Fibroblast of skin of left quadriceps (primary cell): ENCODE measurements at places on chromosomes 1 and 21.
A peak's percentile ranks its signal among the peaks of the same experiment; 100 is the strongest.

- no peak for DNase-seq
Observed at GRCh38 chr1:20993716-20994575, 182.8 kb downstream of the EIF4G3 start.

DNA sequence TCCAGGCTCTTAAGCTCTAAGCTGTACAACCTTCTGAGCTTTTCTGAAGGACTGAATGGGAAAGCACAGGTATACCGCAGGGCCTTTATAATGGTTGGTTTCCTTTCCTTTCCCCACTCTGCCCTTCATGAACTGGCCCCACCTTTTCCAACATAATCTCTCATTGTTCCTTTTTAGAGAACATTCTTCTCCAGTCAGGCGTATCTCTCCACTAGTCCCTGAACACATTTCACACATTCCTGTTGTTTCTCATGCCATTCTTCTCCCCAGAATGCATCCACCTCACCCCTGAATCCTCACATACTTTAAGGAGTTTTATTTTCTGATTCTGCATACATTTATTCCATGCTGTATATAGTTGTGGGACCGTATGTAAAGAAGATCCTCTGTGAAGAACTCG, 41.3 kb downstream of the PGM1 start:
- no peak for DNase-seq

GRCh38 chr1:109910123-109910962, at the start of gene CSF1:
Gene CSF1 (plus strand): TSS chr1:109910849. CDS start chr1:109911024, 175 bp downstream.
- DNase-seq: peak; percentile 76

GRCh38 chr1:229964281-229964680, 102.8 kb upstream of the GALNT2 start:
- no peak for DNase-seq

DNA sequence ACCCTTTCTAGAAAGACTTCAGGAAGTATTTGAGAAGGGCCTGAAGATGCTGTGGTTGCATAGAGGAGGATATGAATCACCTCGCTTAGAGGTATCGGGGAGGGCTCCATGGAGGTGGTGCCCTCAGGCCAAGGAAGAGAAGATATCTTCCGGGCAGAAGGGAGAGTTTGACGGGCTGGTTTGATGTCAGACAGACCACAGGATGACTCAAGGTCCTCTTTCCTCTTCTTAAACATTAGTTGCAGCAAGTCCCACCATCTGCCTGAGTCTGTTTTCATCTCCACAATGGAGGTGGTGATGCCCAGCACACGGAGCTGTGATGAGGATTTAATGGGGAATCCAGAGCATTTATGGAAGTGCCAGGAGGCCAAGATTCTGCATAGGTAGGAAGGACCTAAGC, 25.1 kb upstream of the RUNX3 start:
- no peak for DNase-seq

GRCh38 chr1:53083636-53084588, 21.9 kb downstream of the PODN start:
- no peak for DNase-seq

GRCh38 chr1:36920801-36921405, 113.4 kb downstream of the GRIK3 start:
- no peak for DNase-seq

- peak; percentile 70 for DNase-seq
Observed at GRCh38 chr1:210123924-210124589, 108.5 kb upstream of the SERTAD4 start.

DNA sequence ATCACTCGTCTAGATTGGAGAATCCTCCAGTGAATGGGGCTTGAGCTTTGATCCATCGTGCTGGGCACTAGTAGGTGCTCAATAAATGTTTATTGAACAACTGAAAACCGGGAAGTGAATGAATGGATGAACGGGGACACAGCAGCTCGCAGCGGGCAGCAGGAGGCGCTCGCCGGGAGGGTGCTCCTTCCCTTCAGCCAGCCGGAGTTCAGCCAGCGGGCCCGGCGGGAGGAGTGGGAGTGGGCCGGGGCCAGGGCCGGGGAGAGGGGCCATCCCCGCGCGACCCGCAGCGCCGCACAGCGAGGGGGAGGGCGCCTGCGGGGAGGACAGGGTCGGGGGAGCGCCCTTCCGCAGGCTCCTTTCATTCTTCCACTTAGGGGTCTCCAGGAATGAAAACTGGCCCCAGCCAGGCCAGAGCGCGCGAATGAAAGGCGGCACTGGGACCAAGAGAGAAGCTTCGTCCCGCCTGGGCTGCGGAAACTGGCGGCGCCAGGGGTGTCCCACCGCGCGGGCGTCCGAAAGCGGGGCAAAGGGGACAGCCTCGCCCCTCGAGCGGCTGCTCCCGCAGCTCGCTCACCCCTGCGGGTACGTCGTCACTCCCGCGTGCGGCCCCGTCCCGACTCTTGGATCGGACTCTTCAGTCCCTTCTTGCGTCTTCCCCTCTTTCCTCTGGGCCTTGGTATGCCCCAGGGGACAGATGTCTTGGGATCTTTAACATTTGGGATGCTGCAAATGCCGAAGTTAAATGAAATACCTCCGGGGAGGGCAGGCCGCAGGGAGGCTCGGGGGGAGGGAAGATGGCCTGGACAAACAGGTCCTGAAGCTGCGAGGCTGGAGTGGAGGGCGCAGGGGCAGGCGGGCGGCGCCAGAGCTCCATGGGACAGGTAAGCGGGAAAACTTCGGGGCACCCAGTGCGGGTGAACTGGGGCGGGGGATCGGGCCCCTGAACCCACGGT, 3.6 kb upstream of the INAVA start:
- peak; percentile 14 for DNase-seq

GRCh38 chr1:32247452-32247851, 430 bp downstream of the FAM167B start:
- no peak for DNase-seq

GRCh38 chr1:97489834-97490233, 431.0 kb downstream of the DPYD start:
- peak; percentile 18 for DNase-seq

- DNase-seq: no peak
Observed at GRCh38 chr1:21510885-21511578, 1.8 kb downstream of the ALPL start.

- no peak for DNase-seq
Observed at GRCh38 chr1:44021581-44022321, 9.5 kb downstream of the SLC6A9 start.

DNA sequence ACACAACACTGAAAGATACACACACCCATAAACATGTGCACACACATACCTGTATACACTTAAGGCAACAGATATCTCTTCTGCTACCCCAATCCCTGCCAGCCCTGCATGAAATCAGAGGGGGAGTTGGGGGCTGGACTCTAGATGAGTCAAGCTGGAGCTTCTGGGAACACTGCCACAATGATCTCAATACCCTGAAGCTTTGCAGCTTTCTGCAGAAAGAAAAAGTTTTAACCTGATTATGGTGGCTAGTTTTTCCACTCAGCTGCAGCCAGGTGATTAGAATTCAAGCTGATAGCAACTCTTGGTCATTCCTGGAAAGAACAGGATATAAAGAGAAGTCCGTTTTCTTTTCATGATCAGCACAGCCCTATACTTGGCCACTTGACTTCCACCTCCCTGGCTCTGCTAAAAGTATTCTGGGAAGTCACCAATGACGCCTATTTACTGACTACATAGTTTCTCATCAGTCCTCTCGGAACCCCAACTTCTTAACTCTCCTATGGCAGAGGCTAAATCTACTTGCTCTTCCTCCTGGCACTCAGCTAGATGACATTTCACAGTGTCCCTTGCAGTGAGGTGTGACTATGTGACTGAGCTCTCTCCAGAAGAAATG, 20.7 kb upstream of the DNASE2B start:
- peak; percentile 67 for DNase-seq

- no peak for DNase-seq
Observed at GRCh38 chr1:10980094-10980577, 32.3 kb upstream of the TARDBP start.

DNA sequence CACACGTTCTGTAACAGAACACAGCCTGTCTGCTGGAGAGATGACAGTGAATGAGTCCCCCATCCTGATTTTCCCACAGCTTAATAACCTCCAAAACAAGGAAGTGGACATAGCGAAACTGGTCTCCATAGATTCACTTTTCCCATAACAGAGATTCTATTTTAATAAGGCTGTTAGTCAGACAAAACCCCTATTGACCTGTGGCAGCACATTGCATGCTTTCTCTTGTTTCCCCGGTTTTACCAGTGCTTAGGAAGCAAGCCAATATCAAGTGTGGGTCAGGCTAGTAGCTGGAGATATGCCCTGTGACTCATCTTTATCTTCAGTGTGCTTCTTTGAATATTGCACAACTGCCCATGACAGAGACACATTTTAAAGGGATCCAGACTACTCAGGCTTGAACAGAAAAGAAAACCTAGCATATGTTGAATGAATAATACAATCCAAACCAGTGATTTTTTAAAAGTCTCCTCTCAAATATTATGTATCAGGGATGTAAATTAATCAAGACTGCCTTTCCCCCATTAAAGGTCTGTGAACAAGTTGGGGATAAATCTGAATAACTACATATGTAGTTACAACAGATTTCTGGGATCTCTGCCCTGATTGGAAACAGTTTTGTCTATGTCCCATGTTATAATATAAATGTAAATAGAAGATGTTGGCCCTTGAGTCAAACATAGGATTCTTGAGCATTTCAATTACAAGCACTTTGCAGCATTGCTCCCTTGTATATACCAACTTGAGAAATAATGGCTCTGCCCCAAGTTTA, 11.9 kb upstream of the CLDN8 start:
- peak; percentile 94 for DNase-seq

DNA sequence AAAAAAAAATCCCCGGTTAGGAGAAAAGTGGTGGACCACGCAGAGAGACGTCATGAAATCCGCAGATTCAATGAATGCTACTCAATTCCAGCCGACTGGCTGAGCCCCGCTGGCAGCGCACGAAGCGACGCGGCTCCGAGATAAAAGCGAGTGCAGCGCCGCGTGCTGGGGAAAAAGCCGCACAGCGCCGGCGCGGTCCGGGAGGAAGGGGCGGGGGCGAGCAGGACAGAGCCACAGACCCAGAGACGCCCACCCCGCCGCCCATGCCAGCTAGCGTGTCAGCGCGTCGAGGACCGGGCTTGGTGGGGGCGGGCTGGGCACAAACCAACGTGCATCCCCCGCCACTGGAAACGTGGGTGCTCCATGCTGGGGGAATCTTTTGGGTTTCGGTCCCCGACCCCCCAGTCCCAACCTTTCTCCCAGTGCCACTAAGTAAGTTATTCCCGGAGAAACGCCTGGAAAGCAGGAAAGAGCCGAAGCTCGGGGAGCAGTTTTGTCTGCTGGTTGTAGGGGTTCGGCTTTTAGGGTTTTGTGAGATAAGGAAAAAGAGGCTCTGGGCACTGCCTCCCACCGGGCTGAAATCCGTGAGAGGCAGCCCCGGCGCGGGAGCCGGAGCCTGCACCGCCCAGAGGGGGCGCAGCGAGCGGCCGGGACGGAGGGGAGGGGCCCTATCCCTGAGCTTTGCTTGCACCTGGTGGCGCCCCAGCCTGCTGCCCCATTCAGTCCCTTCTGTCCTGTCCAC, at the start of gene KCNJ6:
Gene KCNJ6, minus strand, starts transcription at position 148 of the 742 bp plus-strand sequence. CDS start 75,775 bp downstream, outside the sequence.
- DNase-seq: peak; percentile 22

GRCh38 chr1:85935234-85935633, 221.3 kb downstream of the COL24A1 start:
- no peak for DNase-seq

DNA sequence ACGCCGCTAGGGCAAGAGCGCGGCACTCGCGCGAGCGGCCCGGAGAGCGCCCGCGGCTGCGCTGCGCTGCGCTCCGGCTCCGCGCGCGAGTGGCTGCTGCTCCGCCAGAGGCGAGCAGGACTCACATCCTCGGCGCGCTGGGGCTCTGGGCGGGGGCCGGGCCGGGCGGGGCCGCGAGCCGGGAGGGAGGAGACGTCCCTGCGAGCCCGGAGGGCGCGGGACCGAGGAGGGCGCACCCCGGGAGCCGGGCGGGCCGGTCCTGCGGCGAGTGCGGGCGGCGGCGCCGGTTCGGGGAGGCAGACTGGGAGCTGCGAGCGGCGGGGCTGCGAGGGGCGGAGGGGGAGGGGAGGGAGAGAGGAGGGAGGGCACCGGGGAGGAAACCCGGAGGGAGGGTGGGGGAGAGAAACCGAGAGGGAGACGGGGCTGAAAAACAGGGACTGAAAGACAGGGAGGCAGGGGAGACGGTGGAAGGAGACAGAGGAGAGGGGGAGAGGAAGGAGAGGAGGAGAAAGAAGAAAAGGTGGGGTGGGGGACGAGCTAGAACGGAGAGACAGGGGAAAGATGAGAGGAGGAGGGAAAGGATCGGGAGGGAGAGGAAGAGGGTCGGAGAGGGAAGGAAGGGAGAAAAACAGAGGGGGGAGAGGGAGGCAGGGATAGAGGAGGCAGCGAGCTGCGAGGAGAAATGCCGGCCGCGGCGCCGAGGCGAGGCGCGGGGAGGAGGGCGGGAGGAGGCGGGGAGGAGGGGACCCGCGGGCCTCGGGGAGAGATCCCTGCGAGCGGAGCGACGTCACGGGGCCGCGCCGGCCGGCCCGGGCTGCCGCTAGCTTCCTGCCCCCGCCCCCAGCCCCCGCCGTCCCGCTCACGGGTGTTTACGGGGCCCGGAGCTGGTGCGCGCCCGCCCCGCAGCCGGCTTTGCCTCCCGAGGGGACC, at the start of gene CAMK2N1:
Gene CAMK2N1, minus strand, starts transcription at position 684 of the 930 bp plus-strand sequence. CDS start 831 bp downstream, outside the sequence.
- no peak for DNase-seq

- no peak for DNase-seq
Observed at GRCh38 chr1:154729031-154729442, 121.1 kb upstream of the ADAR start.

DNA sequence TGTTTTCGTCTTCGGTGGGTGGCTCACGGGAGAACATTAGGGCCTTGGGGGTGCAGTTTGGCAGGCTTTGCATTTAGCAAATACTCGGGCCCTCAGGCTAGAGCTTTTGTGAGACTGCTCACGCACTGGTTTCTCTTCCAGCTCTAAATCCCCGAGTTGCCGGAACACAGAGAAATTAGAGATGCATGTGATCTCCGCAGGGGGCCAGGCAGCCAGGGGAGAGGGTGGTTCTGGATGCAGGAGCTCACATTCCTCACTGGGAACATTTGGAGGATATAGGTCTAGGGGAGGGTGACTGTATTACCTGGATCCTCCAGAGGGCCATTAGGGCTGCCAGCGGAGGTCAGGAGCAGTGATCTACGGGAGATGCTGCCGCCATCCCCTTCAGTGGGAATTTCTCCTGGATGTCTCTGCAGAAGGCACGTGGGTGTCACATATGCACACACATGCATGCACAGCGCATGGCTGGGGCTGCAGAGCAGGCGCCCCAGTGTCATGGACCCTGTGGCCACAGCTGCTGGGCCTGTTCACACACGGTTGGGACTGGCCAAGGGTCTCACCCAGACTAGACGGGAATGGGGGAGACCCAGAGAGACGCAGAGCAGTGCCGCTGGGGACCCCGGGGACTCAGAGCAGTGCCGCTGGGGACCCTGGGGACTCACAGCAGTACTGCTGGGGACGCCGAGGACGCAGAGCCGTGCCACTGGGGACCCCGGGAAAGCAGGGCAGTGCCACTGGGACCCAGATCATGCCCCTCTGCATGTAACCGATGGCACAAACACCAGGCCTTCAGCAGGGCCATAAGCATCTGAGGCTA, 258.7 kb downstream of the CAMTA1 start:
- DNase-seq: no peak
